ENCODE measurements at places on chromosomes 2 and 18.

DNA sequence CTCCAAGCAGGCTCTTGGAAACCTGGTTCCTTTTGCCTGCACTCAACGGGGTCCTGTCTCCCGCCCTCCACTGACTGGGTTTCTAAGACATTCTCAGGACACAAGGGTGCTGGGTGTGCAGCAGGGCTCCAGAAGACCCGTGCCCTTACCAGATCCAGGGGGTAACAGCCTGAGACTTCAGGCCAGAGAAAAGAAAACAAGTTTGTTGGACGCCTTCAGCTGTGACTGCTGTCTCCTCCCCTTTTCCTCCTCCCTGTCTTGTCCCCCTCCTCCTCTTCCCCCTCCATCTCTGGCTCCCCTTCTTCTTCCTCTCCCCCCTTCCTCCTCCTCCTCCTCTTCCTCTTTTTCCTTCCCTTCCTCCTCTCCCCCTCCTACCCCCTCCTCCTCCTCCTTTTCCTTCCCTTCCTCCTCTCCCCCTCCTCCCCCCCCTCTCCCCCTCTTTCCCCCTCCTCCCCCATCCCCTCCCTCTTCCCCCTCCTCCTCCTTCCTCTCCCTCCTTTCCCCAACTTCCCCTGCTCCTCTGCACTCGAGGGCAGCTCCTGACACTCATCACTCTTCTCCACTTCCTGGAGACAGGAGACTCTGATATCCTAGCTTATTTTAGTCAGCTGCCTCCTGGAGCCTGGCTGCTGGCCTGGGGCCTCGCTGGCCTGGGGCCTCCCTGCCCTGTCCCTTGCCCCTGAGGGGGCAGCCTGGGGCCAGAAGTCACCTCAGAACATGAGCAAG, 12.4 kb downstream of the ADRA2B start:
- no peak for DNase-seq

- DNase-seq, result no peak
Measured at GRCh38 chr2:185152186-185152585, 553.9 kb downstream of the ZNF804A start.

DNA sequence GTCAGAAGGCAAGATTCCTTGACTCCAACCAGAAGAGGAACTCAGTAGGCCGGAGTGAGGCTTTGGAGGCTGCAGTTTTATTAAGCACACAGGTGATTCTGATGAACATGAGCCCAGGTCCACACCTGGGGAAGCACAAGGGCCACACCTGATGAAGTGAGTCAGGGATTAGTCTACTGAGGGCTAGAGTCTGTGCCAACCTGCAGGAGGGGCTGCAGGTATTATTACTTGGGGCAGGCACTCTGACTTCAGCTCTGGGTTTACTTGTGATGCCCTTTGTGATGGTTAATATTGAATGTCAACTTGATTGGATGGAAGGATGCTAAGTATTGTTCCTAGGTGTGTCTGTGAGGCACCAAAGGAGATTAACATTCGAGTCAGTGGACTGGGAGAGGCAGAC, 75.2 kb upstream of the ZCCHC2 start:
- DNase-seq, result no peak

DNA sequence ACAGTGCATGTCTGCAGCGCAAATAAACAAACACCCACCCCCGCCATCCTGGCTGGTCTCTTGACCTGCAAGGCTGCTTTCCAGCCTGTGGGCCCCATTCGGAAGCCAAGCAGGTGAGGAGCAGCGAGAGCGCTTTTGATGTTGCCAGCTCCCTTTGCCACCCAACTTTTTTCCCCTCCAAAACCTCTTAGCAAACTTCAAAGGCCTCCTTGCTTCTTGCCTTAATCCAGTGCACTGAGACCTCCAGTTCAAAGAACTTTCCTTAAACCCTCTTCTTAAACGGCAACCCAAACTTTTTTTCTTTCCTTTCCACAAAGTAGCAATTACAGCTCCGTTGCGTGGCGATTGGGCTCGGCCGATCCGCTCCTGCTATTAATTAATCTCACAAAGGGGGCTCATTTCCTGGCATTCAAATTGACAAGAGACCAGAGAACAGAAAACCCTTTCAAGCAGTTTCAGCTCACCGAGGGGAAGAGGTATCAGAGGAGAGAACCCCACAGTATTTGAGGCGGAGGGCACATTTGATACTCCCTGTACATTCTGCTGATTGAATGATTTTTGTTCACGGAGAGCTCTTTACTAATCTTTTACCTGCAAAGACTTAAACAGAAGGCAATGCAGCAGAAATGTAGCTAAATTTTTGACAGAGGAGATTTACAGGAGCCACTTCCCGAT, 531.4 kb downstream of the TMEM182 start:
- no peak for DNase-seq

DNA sequence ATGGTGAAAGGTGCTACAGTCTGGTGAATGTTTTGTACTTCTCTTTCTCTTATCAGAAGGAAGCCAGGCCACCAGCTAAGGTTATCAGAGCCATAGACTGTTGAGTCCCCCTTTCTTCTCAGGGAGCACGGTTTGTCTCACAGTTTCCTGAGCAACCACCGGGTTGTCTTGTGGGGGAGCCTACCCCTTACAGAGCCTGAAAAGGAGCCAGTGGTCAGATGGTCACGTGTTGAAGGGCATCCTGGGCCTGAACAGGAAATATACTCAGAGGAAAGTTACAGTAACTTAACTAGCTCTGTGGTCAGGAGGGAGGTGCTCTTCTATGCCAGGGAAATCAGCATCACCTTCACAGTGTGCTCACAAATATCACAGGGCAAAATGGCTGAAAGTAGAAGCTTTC, 11.6 kb downstream of the CD28 start:
- DNase-seq, result peak; percentile 7

DNA sequence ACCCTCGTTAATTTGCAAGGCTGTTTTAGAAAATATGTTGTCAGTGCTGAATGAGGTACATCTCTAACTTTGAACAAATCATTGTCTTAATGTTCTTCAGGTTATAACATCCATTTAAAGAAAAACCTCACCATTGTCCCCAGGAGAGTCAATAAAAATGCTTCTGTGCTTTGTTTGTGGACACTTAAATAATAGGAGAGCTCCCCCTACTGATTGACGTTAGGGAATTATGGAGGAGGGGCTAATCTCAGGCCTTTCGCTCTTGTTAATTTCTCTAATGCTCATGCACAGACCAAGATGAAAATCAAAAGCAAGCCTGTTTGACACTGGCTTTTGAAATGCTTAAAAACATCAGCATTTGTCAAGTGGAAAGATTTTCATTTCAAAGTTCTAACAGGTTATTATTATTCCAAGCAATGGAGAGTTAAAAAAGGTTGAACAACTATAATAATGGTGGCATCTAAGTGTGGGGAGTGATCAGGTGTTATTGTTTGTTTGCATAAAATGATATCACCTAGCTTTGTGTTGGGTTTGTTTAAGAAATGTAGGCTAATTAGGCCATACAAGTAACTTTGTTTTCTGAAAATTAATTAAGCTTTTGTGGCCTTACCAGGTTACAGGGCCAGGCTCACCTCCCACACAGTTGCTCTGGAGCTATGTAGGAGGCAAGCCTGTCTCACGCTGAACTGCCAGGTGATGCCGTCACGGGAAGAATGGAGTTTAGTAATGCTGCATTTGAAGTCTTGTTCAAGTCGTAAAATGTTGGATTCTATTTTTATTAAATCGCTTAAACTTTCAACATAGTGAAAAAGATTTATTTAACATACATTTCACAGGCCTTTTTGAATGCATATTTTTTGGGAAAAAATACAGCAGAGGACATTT, 51.7 kb upstream of the SMIM21 start:
- peak; percentile 68 for DNase-seq

GRCh38 chr2:10554961-10555809, 107.1 kb upstream of the ODC1 start:
- peak; percentile 9 for DNase-seq

DNA sequence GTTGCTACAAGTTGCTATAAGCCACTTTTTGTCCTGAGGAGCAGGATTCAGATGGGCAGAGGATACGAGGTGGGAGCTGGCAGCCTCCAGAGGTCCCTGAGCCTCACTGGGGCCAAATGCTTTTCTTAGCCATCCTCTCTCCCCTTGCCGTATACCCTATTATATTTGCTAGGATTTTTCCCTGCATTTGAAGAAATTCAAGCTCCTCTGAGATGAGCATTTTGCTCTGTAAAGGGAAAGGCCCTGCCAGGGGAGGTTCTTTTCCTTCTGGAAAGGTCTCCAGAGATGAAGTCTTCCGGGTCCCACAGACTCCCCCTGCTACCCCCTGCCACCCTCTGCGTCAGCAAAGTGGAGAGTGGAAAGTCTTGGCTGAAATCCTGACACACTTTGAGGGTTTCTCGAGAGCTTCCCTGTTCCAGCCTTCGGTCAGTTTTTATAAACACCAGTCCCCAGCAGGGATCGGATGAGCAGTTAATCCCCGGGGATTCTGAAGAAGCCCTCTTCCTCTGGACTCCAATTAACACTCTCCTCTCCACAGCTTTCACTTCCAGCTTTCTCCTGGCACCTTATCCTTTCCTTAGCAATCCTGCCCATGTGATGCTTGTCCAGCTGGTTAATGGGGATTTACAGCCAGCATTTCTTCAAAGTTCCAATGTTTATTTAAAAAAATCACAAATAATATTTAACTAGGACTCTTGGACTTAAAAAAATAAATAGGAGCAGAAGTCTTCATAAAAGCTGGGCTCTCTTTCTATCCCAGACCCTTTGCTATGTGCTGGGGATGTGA, 13.1 kb downstream of the CYRIA start:
- no peak for DNase-seq

GRCh38 chr2:25895610-25896009, 17.3 kb upstream of the ASXL2 start:
- no peak for DNase-seq

DNA sequence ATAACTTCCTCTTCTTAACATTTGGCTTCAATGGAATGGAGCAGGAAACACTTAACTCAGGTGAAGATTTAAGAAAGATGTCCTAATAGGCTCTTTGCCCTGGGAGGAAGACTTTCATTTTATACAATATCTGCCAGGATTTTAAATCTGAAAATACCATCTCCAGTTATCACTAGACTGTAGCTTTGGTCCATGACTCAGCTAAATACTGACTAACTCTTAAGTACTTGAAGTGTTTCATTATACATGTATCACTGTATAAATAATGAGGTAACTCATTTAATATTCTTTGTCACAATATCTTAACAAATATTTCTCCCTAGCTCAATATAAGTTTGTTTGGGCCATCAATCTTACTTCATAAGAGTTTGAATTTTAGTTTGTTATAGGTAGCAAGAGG, 34.7 kb downstream of the RBKS start:
- peak; percentile 76 for DNase-seq

- peak; percentile 68 for DNase-seq
Measured at GRCh38 chr2:169109502-169110409, 40.4 kb downstream of the DHRS9 start.

DNA sequence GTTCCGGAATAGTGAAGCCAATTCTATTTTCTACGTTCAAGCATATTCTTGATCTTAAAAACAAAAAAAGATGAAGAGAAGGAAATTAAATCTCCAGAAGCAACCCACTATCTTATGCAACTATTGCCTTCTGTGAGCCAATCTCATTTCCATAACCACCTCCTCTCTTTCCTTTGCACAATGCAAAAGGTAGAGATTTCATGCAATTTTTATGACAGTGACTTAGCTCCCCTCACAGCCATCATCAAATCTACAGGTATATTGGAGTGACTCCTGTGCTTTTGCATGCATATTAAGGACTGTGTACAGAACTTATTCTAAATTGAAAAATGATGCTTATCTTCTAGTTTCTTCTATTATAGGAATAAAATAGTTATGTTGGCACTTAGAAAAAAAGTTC, 191.8 kb downstream of the DCC start:
- DNase-seq, result no peak

GRCh38 chr18:49273241-49273880, 187.1 kb downstream of the DYM start:
- DNase-seq, result peak; percentile 52

DNA sequence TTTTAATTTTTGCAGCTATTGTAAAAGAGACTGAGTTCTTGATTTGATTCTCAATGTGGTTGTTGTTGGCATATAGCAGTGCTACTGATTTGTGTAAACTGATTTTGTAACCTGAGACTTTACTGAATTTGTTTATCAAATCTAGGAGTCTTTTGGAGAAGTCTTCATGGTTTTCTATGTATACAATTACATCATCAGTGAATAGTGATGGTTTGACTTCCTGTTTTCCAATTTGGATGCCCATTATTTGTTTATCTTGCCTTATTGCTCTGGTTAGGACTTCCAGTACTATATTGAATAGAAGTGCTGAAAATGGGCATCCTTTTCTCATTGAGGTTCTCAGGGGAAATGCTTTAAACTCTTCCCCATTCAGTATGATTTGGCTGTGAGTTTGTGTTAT, 99.7 kb downstream of the GULP1 start:
- DNase-seq, result no peak

- no peak for DNase-seq
Measured at GRCh38 chr2:156427074-156427473, 9.1 kb upstream of the GPD2 start.

- DNase-seq, result no peak
Measured at GRCh38 chr2:7117076-7117475, 199.9 kb downstream of the RNF144A start.

GRCh38 chr2:229344151-229344551, 73.1 kb upstream of the PID1 start:
- DNase-seq, result peak; percentile 73

DNA sequence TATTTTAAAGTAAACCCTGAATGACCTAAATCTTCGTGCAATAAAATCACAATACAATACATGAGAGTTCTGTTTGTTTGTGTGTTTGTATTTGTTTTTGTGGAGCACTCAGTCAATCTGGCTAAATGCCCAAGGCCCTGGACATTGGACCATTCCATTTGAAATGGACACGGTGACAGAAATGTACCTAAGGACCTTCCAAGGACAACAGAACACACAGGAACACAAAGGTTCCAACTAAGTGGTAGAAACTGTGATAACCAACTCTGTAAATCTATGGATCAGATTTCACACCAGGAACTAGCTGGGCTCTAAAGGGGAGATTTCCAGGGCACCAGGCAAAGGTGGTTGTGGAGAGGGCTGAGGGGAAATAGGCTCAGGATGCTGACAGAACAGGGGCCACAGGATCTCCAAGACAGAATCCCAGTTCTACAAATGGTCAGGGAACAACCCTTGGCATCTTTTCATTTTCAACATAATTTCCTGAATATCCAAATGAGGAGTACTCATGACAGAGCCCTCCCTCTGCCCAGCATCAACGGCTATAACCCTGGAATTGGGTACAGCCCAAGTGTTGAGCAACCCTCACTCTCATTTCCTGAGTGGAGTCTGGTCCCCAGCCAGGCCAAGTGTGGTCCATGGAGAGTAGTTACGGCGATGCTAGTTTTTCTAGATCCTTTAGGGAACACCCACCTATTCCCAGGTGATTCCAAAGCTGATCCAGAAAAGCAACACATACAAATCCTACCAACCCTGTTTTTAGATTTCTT, 78.4 kb downstream of the NCKAP5 start:
- peak; percentile 67 for DNase-seq
